Fibroblast of lung (primary cell): ENCODE measurements at places on chromosomes 16 and 17. TPM values are rescaled to one million over a fixed set of nuclear protein-coding genes. Genes with fewer than 3 reads are reported as not detected.

- DNase-seq: no peak
Observed at GRCh38 chr17:32302037-32302436, 36.4 kb downstream of the RHBDL3 start.

- peak; percentile 64 for DNase-seq
Observed at GRCh38 chr16:58198022-58198683, at the start of gene CSNK2A2. Gene CSNK2A2 (minus strand): TSS chr16:58198106. CDS start chr16:58197736, 370 bp downstream.

- no peak for DNase-seq
Observed at GRCh38 chr16:79644971-79645667, 44.6 kb upstream of the MAF start.

GRCh38 chr17:76353004-76353598 lies 615 bp downstream of the PRPSAP1 start:
- DNase-seq: no peak

DNA sequence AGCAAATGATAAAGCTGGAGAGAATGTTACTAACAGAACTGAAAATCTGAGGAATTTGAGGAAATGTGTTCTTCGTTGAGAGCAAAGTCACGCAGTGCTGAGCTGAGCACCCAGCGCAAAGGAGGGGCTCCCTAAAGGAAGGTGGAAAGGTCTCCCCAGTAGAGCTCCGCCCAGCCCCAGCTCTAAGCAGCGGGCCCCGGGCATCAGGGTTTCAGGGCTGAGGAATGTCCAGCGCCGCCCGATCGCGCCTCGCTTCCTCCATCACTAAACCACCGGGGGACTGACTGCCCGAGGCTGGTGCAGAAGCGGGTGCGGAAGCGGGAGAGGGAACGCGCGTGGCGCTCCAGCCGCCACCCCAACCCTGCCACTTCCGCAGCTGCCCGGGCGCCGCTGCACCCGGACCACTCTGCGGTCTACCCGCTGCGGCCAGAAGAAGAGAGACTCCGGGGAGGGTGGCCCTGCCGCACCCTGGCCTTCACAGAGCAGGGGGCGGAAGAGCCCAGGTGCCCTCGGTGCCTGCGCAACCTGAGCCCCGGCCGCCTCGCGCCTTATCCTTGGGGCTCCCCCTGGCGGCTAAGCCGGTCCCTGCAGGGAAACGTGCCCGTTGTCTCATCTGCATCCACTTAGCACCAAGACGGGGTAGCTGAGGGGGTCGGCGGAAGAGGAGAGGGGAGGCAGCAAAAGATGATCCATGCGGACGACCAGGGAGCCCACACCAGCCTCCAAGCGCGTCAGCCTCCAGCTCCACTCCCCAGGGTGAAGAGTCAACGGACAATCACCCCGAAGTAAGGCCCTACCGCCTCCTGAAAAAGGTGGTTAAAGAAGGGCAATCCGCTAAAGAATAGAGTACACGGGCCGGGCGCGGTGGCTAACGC lies 12.4 kb upstream of the GUCY2D start:
- DNase-seq: peak; percentile 47

GRCh38 chr17:50386510-50386909 lies 10.8 kb downstream of the LRRC59 start:
- no peak for DNase-seq

CCDC200 gene
- polyA plus RNA-seq: not detected in 2 replicates

EPOP gene
- polyA plus RNA-seq: 0.14 and 0.24 TPM in 2 replicates

ATPAF2 gene
- polyA plus RNA-seq: 11.6 and 14.7 TPM in 2 replicates

ERAL1 gene
- polyA plus RNA-seq: 39.0 and 55.7 TPM in 2 replicates

NGFR gene
- 0.05 and 0.14 TPM in 2 replicates for polyA plus RNA-seq
